ENCODE measurements at places on chromosomes 1 and 21.
A peak's percentile ranks its signal among the peaks of the same experiment; 100 is the strongest.

- DNase-seq: no peak
Observed at GRCh38 chr1:244836135-244836521, 670 bp downstream of the COX20 start.

DNA sequence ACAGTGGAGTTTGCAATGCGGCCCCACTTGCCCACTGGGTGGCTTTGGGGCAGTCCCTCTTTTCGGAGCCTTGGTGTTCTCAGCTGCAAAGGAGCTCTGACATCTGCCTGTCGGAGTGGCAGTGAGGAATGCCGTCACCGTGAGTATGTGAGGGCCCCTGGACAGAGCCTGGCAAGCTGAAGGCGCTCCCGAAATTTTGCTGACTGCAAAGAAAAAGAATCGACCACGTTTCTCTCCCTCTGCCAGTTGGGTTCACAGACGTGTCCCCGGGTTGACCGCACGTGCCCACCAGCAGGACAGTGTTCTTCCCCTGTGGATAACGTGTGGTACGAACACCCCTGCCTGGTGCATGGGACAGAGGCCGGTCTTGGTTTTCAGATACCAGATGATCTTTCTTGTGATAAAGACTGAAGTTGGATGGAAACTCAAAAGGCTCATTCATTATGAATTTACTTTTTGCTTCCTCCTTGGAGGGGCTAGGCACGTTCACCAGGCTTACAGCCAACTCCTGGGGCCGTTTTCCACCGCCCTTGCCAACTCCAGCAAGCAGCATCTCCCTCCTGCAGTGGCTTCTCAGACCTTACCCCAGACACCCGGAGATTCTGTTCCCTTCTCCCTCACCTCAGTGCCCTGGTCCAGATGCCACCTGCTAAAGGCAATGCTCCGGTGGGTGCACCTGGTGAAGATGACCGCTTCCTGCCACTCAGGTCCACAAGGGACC lies 29.7 kb downstream of the ECE1 start:
- DNase-seq: no peak

GRCh38 chr1:52444463-52444862 lies 40.1 kb downstream of the PRPF38A start:
- DNase-seq: no peak

DNA sequence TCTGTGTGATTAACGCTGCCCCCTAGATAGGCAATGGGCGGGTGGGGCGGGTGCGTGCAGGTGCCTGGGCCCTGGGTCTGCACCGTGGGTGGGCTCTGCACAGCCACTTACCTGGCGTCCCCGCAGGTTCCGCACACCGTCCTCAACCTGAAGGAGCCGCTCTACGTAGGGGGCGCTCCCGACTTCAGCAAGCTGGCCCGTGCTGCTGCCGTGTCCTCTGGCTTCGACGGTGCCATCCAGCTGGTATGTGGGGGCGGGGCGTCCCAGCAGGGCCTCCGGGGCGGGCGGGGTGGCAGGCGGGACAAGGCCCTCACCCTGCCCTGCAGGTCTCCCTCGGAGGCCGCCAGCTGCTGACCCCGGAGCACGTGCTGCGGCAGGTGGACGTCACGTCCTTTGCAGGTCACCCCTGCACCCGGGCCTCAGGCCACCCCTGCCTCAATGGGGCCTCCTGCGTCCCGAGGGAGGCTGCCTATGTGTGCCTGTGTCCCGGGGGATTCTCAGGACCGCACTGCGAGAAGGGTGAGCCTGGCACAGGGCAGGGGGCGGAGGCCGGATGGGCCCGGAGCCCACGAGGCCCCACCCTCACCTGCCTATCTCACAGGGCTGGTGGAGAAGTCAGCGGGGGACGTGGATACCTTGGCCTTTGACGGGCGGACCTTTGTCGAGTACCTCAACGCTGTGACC lies 22.8 kb downstream of the RNF223 start:
- no peak for DNase-seq

GRCh38 chr1:96772349-96772748 lies 50.8 kb downstream of the PTBP2 start:
- DNase-seq: no peak

GRCh38 chr21:46448108-46448507 lies 10.6 kb upstream of the DIP2A start:
- no peak for DNase-seq

DNA sequence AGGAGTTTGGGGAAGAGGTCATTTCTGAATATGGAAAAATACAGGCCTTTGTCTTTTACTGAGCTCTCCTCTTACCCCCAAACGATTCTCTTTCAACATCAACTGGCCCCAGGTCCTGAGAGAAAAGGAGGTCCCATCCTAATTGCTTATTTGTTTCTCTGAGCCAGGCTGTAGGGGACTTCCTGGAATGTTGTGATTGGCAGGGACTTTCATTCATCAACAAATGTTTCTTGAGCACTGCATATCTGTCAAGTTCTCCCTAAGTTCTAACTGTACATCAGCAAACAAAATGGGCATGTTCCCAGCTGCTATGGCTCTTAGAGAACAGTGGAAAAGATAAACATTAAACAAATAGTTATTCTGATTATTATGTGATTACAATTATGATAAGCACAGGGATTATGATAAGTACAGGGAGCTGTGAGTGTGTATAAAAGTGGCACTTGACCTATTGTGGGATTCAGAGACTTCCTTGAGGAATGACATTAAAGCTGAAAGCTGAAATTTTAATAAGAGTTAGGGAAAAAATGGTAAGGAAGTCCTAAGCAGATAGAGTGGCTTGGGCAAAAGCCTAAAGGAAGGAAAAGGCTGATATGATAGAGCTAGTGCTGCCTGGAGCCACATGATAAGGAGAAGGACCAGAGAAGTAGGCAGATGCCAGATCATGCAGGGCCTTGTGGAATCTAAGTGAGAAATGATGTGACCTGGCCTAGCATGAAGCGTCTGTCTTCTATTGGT lies 11.6 kb downstream of the GPX7 start:
- no peak for DNase-seq

DNA sequence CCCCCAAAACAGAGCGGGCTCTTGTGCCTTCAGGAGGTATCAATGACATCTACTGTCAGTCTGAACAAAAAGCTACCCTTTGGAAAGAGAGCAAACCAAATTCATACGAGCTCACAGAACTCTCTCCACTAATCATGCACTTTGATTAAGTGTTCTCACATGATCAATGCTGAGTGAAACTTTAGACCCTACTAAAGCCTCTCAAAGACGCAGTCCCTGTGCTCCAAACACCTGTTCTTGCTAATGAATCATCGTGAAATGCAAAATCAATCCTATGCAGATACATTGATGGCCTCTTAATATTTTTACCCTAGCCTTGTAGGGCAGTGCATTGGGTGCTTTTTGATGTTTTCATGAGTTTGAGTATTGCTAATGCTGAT lies 113.4 kb downstream of the ZBTB18 start:
- DNase-seq: no peak

DNA sequence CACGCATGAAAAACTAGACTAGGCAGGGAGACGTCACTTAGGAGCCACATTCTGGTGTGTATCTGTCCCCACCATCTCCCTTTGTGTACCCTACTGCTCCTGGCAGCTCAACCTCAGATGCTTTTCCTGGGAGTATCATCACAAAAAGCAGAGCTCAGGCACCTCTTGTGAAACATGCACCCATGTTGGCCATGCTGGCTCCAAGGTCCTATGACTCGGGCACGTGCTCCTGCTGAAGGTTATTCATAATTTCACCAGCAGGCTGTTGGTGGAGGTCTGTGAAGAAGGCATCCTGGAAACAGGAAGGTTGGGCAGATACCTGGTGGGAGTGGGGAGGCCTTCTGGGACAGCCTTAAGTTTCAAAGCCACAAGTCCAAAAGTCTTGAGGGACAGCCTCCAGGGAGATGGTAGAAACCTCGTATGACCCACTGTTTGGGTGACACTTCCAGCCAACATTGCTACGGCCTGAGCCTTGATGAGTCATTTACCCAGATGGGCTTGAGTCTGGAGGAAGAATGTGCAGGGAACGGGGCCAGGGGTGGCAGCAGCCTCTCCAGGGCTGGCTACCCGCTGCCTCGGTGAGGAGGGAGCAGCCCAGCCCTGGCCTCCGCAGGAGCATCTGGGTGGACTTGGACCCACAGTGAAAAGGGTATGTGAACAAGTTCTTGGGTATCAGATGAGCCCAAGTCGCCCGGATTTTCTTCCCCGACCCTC lies 75.8 kb downstream of the PGBD5 start:
- DNase-seq: no peak

- DNase-seq: peak; percentile 9
Observed at GRCh38 chr21:45104560-45104959, 30.2 kb downstream of the ADARB1 start.

DNA sequence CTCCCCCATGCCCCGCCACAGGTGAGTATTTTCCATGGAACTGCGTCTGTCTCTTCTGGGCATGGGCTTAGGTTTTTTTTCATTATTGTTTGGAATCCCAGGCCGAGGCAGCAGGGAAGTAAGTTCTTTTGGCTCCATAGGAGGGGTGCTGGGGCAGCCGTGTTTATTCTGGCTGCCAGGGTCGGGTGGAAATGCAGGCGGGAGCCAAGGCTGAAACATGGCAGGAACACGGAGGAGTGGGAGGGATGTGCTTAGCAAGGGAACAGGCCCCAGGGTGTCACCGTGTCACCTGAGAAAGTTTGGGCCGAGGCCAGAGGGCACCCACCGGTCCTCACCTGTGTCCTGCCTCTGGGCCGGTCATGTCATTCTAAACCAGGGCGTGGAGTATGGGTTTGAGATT lies 4.5 kb upstream of the DHRS3 start:
- DNase-seq: no peak

- DNase-seq: no peak
Observed at GRCh38 chr1:3471356-3472087, 17.1 kb downstream of the ARHGEF16 start.

Data from central memory CD4-positive, alpha-beta T cell (primary cell).